ENCODE measurements at places on chromosomes 7 and 10. TPM values are rescaled to one million over a fixed set of nuclear protein-coding genes. Genes with fewer than 3 reads are reported as not detected.

DNA sequence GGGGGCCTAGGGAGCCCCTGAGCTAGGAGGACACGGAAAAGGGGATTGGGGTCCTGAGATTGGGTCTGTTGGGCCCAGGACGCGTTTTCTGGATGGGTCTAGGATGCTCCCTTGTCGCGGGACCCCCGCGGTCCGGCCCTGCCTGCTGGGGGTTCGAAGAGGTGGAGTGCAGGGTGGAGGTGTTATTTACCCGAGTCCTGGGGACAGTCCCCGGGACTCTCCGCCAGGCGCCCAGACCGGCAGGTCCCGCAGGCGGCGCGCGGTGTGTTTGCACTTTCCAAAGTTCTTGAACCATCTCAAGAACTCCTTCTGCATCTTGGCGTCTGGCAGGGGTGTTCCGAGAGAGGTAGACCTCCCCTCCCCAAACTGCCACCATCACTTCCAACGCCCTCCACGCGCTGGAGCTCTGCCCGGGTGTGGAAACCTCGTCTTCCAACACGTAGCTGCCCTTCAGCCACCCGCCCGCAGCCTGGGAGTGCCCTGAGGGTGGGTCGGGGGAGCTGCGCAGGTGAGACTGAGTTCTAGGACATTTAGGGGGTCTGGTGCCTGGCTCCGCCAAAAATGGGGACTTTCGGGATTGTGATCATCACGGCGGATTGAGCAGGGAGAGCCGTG is 569 bp downstream of the CAV1 start:
- ATAC-seq, result peak; percentile 42

GRCh38 chr10:47059606-47060311 is 148.5 kb downstream of the PTPN20 start:
- ATAC-seq, result no peak

DNA sequence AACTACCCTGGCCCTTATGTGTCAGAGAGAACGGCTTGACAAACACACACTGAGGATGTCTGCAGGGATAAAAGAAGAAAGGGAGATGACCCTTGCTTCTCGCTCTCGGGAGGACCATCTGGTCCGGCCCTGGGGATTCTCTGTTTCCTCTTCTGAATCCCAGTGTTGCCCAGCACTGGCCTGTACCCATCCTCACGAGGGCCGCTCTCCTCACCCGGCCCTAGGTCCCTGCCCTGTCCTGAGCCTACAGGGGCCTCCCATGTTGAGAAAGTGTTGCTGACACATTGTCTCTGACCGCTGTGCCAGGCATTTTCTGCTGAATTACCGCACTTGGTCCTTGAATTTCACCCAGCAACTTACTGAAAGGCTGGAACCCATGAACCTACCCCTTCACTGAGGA is 171.9 kb upstream of the LANCL2 start:
- no peak for ATAC-seq

GRCh38 chr10:24180891-24181290 is 28.0 kb upstream of the KIAA1217 start:
- no peak for ATAC-seq

GRCh38 chr7:77199013-77199966 is at the start of gene FGL2:
FGL2 (minus strand) TSS chr7:77199819; CDS start chr7:77199793, 26 bp downstream.
- no peak for ATAC-seq

GRCh38 chr7:157027568-157028198 is 17.2 kb upstream of the MNX1 start:
- peak; percentile 46 for ATAC-seq

DNA sequence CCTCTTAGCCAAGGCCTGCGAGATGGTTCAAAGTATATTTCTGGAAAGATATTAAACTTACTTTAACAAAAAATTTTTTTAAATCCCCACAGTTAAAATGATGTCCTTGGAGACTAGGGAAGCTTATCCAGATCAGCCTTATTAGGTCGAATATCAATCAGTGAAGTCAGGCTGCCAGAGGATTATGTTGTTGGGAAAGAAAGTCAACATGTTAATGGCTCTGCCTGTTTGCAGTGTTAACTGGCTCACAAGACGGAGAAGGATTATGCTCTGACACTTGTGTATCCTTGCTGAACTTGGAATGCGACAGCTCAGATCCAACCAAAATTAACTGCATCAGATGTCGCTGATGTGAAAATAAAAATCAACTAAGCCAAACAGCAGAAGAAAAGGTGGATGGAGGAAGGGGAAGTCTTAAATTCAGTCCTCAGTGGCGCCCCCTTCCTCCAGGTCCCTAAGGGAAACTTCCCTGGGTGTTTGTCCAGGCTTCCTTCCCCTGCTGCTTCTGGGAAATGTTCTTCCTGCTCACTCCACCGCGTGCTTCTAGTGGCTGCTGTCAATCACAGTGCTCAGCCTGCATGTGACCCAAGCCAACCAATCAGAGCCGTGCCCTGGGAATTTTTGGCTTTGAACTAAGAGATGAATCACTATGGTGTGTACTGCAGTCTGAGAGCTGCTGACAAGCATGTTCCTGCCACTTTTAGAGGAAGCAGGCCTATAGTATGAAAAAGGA is 690.4 kb upstream of the NRP1 start:
- ATAC-seq, result peak; percentile 87

The GRID1 gene
- 0.68 TPM for total RNA-seq

The OR2A12 gene
- total RNA-seq, result not detected
